ENCODE measurements at places on chromosomes 2 and 18.
A peak's percentile ranks its signal among the peaks of the same experiment; 100 is the strongest.

DNA sequence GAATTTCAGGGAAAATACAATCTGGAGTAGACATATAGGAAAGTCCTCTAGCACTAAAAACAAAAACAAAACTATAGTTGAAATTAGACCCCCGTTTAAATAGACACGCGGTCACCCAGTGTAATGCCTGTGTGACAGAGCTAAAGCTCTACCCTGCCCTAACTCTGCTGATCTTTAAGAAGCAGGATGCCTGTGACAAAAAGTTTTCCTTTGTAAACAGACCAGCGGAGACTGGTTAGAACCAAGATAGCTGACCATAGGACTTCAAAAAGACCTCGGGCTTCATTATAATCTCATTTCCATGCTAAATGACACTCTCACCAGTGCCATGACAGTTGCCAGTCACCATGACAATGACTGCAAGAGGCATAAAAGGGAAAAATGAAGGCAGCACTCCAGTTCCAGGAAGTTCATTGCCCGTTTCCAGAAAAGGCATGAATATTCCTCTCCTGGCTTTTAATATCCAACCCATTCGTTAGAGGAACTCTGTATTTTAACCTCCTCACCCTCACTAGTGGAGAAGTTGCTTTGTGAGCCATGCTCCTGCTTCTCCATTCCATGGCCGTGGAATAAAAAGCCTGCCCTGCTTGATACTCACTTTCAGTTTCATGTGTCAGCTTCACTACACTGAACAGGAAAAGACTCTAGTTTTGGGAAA lies 157.2 kb upstream of the COPS8 start:
- no peak for DNase-seq

DNA sequence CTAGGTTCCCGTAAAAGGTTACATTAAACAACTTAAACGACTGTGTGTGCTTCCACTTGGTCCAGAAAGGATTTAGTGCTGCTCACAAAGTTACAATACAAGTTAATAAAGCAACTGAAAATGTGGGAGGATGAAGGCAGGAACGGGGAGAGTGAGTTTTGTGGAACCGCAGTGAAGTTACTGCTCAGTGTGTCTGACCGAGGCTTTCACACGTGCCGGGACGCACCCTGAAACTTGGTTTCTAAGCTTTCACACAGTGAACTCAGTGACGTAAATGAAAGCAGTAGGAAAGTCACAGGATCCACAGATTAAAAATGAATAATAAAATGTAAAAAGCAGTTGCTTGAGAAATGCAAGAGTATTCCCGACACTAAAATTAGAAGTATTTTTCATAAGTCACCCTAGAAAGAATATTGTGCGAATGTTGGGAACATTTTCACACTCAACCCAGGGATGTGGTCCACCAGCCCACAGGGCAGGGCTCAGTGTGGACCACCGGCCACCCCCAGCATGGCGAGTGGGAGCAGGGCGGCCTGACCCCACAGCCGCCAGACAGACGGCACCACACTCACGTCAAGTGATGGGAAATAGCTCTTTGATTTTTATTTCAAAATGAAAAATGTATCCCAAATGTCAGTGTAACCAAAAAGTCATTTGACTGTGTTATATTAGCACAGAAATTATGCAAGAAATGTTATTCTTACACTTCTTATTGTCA lies 32.6 kb upstream of the CHMP1B start:
- DNase-seq, result no peak

DNA sequence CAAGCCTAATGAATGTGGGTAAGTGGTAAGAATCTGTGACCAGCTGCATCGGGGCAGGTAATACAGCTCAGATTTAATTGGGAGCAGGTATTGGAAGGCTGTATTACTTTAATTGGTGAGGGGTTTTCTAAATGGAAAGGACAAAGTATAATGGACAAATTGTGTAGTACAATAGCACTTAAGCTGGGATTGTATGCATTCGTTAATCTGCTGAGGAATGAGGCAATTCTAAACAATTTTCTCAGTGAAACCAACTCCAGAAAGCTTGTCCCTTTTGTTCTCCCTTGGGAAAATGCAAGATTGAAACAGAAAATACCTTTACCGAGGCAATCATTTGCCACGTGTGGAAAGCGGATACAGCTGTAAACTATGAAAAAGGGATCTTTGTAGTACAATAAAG lies 801.6 kb upstream of the POU3F3 start:
- no peak for DNase-seq

DNA sequence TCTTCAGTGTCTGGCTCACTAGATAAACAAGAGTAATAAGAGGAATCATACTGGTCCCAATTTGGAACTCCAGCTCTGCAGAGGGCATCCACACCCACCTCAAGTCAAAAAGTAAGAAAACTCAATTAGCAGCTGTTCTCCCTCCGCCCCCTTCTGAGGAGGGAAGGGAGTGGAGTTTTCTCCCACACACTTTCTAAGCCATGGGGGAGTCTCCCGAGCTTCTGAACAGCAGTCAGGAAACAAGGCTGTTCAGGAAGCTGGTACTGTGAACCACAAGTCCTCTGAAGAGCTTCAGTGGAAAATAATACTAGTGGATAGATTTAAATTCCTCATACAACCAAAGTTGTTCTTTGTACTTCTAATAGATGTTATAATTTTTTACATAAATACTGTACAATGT lies 32.9 kb upstream of the SPTBN1 start:
- DNase-seq, result no peak

GRCh38 chr2:239264838-239265651 lies 135.8 kb downstream of the HDAC4 start:
- peak; percentile 82 for DNase-seq

GRCh38 chr2:232438091-232438490 lies 17.9 kb upstream of the ALPI start:
- no peak for DNase-seq

DNA sequence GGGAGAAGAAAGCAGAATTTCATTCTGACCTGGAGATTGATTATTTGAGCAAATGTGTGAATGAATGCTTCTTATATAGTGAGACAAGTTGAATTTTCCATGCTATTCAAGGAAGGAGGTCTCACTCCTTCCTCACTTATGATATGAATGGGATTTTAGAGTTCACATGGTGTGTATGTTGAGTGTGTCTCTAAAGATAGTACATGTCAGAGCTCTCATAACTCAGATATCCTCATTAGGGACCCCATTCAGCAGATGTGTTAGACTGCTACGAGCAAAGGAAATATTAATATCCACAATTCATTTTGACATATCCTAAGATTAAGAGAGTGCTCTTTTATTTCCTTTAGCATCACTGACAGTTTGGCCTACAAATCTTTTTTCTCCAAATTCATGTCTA lies 368.5 kb downstream of the ARHGAP15 start:
- DNase-seq, result no peak

DNA sequence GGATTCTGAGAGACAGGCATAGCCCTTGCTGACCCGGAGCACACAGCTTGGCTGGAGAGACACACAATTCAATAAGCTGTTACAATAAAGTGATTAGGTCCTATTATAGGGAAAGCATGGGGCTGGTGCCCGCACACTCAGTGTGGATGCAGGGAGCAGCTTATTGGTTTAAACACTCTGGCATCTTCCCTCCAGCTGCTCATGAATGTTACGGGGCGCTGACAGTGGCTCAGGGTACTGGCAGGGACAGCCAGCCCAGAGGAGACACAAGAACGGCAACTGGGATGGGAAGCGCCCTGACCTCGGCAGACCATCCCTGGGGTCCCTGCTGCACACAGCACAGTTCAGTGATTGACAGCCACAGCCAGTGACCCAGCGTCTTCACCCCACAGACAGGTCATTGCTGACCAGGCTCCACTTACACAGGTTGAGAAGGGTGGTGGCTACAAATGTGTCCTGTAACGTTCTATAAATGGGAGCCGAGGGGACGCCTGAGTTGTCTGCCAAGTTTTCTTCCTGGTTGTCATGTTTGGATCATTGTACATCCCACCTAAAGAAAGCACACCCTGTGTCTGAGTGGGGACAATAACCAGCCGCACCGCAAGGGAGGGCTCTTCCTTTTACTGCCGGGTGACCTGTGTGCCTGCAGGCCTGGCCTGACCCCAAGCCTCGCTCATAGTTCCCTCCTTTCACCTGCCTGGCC lies 60.3 kb downstream of the SH3BP4 start:
- no peak for DNase-seq

DNA sequence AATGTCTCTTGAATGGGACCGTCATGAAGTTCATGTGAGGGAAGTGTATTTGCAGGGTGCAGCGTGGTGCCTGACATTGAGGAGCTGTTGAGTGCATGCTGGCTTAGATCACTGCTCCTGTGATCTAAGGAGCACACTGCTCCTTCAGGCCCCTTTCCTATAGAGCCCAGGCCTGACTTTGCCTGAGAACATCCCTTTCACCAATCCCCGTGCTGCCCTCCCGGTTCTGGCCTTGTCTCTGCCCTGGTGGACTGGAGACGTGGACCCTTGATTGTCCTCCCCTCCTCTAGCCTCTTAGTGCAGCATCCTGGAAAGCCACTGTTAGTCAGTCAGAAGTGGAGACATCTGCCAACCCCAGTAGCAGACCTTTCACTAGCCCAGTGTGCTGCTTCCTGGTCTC lies 323.6 kb upstream of the HS6ST1 start:
- DNase-seq, result no peak

DNA sequence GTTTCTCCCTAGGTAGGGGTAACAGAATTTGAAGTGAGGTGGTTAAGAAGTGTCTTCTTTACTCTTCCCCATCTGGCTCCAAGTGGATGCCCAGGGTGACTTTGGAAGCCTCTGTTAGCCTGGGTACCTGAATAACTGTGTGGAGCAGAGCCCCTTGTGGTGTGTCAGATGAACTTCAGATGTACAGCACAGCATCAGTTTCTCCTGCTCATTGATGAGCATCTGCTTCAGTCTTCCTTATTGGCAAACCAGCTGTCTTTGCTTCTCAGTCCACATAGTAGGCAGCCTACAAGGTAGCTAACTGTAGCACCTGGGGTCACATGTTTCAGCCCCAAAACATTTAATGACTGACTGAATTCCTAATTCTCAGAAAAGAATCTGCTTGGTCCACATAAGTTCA lies 56.2 kb upstream of the ATP8B1 start:
- DNase-seq, result no peak

DNA sequence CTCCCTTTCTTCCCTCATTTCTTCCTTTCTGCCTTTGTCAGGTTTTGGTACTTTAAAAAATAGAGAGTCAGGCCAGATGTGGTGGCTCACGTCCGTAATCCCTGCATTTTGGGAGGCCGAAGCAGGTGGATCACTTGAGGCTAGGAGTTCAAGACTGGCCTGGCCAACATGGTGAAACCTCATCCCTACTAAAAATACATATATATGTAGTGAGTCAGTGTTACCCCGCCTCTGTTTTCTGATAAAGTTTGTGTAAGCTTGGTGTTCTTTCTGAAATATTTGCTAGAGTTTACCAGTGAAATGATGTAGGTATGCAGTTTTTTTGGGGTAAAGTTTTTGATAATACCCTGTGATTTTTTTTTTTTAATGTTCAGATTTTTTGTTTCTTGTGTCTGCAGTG lies 58.8 kb downstream of the DGKD start:
- DNase-seq, result no peak

DNA sequence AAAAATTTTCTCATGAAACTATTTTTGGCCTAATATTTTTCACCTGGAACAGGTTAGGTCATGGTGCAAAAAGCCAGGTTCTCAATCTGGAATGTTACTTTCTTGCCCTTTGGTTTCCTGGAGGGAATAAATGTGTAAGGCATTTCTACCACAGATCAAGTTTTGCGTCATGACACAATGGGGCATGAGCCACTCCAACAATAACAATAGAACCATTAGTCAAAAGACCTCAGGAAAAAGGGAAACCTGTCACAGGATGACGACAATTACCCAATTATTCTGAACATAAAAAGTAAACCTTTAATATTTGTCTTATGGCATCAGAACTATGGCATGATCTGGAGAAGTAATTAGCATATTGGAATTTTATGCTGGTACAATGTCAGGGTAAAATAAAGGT lies 88.2 kb upstream of the HNRNPA3 start:
- no peak for DNase-seq

- DNase-seq, result peak; percentile 69
Observed at GRCh38 chr18:74597034-74597661, 522 bp upstream of the ZNF407 start.

GRCh38 chr18:22141211-22141610 lies 28.2 kb upstream of the GATA6 start:
- DNase-seq, result no peak

- no peak for DNase-seq
Observed at GRCh38 chr2:121329786-121330185, 44.8 kb upstream of the TFCP2L1 start.

DNA sequence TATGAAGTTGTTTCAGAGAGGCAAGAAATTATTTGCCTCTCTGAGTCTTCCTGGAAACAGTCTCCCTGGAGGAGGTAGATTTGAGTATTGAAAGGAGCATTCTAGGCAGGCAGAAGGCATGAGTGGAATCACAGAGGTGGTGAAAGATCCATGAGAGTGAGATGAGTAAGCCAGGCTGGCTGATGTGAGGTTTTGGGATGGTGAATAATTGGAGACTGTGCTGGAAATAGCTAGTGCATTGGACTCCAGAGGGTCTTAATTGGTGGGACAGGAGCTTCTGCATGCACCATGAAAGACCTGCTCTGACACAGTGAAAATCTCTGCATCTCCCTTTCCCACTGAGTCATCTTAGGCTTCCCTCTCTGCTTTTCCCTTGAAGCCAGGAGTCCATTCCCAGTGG lies 46.3 kb downstream of the CDC42EP3 start:
- DNase-seq, result no peak

GRCh38 chr2:67579216-67579615 lies 182.1 kb downstream of the ETAA1 start:
- DNase-seq, result no peak

DNA sequence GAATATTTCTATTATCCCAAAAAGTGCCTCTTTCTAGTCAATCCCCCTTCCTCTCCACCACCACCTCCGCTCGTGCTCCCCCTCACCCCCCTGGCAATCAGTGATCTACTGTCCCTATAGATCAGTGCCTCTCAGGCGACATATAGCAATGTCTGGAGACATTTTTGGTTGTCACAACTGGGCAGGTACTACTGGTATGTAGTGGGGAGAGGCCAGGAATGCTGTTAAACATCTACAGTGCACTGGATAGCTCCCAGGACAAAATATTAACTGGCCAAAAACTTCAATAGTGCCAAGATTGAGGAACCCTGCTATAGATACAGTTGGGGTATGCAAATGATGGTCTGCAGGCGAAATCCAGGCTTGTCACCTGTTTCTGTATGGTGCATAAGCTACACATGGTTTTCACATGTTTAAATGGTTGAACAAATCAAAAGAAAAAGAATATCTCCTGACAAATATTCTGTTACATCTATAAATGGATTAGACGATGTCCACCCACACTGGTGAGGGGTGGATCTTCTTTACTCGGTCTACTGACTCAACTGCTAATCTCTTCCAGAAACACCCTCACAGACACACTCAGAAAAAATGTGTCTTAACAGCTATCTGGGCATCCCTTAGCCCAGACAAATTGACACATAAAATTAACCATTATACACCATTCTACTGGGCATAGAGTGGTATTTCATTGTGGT lies 25.5 kb downstream of the DPYSL5 start:
- no peak for DNase-seq

All from T-helper 2 cell treated with Interferon-gamma antibody and Interleukin-4, amounts not matched to agents 5 μg/mL and 100 μg/mL, for 36 hours (primary cell).